ENCODE measurements at places on chromosomes 6 and 20.

- DNase-seq: no peak
Measured at GRCh38 chr6:101018157-101018556, 137.0 kb upstream of the ASCC3 start.

- no peak for DNase-seq
Measured at GRCh38 chr6:165819394-165819793, 156.4 kb upstream of the PDE10A start.

DNA sequence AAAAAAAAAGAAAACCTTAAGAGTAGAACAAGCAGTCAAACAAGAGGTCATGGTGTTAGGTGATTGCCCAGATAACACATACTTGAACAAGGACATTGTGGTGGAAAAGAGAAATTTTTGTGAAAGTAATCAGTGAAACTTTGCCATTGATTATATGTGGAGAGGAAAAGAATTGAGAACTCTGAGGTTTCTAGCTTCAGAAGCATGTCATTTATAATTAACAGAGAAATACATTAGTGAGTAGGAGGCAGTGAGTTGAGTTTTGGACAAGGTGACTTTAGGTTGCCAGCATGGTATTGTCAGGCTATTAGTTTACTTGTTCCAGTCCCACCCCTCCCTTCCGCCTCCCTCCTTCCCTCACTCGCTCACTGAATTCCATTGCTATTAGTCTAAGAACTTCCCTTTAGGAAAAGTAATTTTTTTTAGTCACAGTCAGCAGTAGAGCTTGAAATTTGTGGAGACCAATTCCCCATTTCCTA lies 17.2 kb downstream of the TAB2 start:
- no peak for DNase-seq

GRCh38 chr6:161057103-161058091 lies 65.8 kb downstream of the MAP3K4 start:
- DNase-seq: no peak

DNA sequence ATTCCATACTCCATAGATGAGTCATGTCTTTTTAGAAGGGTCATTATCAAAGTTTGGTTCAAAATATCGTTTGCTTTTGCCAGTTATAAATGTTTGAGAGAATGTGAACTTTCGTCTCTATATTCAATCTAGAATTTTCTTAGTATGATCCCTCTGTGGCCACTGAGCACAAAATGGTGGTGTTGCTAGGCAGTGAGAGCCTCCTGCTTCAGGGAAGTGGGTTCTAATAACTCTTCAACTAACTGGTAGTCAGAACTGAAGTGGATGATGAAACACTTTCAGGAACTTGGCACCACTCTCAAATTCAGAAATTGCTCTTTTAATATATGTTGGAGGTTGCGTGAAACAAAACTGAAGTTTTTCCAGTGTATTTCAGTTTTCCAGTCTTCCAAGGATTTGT lies 125.0 kb upstream of the DOK5 start:
- DNase-seq: no peak

- no peak for DNase-seq
Measured at GRCh38 chr6:152026291-152026690, 218.8 kb downstream of the ESR1 start.

GRCh38 chr20:57857969-57858368 lies 148.2 kb upstream of the PMEPA1 start:
- no peak for DNase-seq

Measured in stimulated activated CD8-positive, alpha-beta memory T cell treated with anti-CD3 and anti-CD28 coated beads, Interleukin-7, amount 100 ng/mL, for 1 hour (primary cell).